Tongue (tissue), 3 donors: ENCODE measurements at places on chromosomes 5 and 9.

DNA sequence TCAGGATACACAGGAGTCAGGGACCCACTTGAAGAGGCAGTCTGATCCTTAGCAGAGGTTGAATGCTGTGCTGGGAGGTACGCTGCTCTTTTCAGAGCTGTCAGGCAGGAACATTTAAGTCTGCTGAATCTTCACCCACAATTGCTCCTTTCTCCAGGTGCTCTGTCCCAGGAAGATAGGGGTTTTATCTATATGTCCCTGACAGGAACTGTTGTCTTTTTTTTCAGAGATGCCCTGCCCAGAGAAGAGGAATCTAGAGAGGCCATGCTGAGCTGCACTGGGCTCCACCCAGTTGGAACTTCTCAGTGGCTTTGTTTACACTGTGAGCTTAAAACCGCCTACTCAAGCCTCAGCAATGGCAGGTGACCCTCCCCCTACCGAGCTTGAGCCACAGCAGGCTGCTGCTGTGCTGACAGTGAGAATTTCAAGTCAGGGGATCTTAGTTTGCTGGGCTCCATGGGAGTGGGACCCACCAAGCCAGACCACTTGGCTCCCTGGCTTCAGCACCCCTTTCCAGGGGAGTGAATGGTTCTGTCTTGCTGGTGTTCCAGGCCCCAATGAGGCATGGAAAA, 169.0 kb downstream of the FBXL17 start:
- no peak for DNase-seq

DNA sequence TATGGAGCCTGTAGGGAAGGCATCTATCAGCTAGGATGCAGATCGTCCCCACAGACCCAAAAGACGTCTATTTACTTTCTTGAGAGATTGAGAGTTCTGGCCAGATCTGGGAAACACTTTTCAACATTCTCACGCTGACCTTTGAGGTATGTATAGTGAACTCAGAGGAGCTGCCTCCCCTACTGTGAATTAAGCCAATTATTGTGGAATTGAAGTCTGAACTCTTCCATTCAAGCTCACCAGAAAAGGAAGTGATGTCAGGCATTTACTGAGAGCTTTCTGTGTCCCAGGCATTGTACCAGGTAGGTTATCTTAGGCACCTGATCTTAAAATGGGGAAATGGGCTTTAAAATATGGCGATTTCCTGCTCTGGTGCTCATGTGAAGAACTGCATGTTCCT, 136.5 kb downstream of the SV2C start:
- no peak for DNase-seq

DNA sequence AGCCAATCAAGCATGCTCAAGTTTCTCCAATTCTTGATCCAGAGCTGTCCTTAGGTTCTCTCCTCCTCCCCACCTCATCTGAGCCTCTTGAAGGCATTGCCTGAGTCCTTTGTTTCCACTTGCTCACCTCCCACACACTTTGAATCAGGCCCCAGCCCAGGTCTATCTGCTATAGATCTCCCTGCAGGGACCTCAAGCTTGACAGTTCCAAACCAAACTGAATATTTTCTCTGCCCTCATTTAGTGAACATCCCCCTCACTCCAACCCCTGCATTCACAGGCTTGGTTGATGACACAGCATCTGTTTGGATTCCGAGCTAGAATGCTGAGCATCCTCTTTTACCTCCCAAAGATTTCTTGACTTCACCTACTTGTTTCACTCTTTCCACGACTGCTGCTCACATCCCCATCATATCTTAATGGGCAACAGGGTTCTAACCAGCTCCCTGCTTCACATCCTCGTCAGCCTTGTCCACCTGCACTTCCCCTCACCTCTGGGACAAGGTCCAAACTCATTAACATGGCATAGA, 474.5 kb downstream of the ZSWIM6 start:
- DNase-seq = no peak

DNA sequence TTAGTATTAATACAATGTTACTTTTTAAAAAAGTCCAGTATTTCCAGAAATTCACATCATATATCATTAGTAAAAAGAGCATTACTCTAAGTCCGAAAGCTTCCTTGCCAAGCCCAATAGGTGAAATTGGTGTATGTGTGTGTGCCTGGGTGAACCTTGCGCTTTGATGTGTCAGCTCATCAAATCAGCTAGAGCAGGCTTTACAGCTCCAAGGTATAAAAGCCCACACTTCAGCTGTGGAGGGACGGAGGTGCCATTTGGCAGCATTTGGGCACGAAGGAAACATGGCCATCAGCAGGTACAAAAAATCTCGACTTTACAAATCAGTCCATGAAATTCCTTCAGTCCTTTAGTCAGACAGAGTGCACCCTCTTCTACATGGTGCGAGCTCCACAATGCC, 76.5 kb upstream of the IL7R start:
- no peak for DNase-seq

DNA sequence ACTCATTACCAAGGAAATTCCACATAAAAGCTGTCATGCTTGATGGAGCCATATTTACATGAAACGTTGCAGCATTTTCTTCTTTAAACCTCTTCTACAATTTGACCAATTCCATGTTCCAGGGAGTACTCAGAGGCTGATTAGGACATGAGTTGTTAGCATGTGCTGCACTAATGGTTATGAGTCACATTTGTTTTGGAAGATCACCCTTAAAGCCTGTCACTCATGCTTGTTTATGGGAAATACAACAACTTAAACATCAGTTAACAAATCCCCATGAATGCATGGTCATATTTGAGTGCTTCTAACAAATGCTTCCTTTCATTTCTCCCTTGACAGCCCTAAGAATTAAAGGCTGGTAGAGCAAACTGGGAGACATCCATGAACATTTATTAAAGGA, 156.1 kb downstream of the GHR start:
- no peak for DNase-seq

DNA sequence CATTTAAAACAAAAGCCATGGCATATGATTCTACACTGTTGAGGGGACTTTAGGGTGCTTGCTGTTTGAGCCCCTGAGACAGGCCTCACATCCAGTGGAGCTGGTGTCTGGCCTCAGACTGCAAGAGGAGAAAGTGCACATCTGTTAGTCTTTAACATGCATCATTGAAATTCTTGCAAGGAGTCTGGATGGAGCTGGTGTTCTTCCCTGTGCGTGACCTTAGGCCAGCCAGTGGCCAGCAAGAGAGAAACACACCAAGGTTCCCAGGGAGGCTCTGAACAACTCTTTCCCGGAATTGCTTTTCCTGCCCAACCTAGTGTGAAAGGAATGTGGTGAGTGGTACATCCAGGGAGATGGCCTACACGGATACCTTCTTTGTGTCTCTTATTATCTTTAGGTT, 282.8 kb upstream of the TNC start:
- DNase-seq = peak; percentile 34

- no peak for DNase-seq
These were observed 374.9 kb upstream of the TRPC7 start for GRCh38 chr5:136740228-136740627.

DNA sequence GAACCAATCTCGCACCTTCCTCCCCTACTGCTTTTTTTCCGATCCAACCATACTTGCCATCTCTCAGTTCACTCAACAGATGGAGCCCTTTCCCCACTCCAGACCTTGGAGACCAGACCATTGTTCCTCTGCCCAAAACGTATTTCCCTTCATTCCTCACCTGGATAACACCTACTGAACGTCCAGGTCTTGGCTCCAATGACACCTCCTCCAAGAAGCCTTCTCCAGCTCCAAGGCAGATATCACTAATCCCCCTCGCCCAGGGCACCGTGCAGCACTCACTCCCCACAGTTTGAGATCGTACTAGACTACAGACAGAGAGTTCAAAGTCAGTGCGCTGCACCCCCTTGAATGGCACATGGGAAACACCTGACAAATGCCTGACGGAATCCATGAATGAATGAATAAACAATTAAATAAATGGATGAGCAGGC, 47.1 kb upstream of the AKNA start:
- peak; percentile 65 for DNase-seq

DNA sequence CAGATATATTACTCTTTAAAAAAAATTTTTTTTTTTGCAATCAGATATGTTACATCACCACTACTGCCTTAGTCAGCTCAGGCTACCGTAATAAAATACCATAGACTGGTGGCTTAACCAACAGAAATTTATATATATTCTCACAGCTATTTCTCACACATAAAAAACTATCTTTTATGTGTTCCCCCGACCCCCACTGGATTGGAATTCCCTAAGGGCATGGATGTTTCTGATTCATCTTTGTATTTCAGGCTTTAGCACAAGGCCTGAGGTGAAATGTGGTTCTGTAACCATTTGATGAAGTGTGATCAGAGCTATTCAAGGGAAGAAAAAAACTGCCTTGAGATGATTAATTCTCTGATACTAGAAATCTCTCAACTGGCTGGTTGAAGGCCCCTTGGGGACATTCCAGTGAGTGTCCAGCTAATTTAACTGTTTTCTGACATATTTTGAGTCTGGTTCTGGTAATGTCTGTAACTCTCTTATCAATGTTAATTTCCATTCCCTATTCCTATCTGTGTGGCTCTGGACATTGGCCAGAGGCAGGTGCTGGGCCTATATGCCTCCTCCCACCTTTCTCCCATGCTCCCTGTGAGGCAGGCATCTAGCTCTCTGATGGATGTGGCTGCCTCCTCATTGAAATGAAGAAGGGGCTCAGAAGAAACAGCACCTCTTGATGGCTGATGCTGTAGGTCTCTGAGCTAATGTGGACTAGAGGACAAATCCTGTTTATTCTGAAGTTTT, 2.5 kb downstream of the CD14 start:
- DNase-seq = no peak

- DNase-seq = no peak
These were observed 183.9 kb downstream of the LRRC70 start for GRCh38 chr5:62762503-62762902.

DNA sequence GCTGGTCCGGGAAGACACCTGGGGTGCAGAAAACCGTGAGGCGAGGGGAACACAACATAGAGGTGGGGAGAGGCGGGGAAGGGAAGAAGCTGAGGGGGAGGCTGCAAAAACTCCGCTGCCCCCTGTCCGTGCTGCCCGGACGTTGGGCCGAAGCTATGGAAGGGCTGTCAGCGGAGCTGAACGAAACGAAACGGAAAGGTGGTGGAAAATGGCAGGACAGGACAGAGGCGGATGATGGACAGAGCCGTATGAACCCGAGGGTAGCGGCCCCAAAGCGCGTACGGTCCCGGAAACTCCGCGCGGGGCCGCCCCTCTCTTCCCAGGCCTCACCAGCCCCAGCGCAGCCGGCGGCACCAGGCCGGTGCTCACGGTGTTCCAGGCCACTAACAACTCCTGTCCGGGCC, 272 bp downstream of the ANAPC2 start:
- DNase-seq = no peak

- DNase-seq = no peak
These were observed 524.2 kb downstream of the ACTL7B start for GRCh38 chr9:108331596-108331995.

DNA sequence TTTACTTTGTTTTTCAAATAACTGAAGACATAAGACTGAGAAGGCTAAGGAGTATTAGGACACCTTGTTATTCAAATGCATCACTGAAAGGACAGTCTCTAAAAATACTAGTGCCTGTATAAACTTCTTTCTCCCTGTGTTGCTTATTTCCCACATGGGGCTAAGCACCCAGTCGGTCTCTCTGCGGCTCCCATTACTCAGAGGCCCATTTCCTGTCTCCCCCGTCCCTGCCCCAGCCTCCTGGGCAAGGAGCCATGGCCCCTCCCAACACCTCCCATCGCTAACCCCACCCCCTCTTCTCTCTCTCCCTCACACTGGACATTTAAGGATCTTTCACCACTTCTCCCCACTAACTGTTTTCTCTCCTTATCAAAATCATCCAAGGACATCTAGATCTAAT, 81.9 kb downstream of the EBF1 start:
- no peak for DNase-seq

DNA sequence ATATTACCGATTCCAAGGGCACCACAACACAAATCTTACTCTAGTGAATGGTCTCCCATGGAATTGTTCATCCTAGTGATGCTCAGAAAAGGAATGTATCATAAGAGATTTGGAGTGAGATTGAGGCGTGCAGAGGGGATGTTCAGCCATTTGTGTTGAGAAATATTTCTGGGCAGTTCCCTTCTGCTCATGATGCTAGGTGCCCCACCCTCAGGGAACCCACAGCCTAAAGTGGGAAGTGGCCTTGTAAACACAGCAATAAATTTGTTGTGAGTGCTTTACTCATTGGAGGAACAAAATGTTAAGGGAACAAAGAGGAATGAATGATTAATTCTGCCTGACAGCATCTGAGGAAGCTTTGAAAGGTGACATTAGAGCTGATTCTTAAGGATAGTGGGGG, 129.9 kb downstream of the TLE4 start:
- DNase-seq = no peak

- DNase-seq = no peak
These were observed 556.5 kb downstream of the GABRG2 start for GRCh38 chr5:162624110-162624509.

DNA sequence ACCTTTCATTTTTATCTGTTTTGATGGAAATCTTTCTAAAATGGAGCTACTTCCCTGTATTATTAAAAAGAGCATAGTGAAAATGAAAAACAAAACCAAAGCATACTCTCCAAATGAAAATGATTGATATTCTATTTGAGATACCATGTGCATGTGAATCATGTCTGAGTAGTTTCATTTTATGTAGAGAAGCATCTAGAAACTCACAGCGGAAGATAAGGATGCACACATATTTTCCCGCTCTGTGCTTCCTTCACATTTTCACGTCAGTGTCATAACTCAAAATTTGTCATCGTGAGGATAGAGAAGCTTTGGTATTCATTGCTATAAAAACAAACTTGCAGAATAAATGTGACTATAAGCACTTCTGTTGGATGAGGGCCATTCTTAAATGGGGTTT, 34.0 kb upstream of the CLINT1 start:
- no peak for DNase-seq

DNA sequence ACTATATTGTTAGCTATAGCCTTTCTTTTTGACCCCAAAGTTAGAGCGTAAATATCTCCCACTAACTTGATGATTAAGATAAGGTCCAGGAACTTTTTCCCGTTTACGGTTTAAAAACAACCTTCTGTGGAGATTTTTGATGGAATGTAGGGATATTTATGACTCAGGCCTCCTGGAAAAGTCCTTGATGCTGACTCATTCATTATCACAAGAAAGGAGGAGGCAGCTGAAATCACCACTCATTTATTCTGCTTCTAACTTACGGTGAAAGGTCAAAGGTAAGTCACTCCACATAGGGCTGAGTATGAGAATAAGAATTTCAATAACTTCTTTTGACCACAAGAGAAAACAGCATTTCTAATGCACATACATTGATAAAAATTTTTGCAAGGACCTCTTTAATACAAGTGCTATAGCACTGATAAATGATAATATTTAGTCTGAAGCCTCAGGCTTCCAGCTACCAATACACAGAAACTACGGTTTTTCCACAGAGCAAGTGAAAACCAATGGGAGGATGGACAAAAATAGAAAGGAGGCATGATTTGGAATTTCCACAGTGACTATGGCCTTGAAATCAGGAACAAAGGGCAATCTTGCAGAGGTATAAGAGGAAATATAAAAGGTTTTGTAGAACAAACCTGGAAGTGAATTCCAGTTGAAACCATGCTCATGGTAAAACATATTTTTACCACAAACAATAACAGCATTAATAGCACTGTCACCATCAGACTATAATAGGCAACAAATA, 146.5 kb downstream of the PPP2R2B start:
- no peak for DNase-seq

GRCh38 chr9:20603524-20604268, 18.6 kb downstream of the MLLT3 start:
- no peak for DNase-seq
